Testis (tissue), 5 donors: ENCODE measurements at places on chromosomes 16 and 17. TPM values are rescaled to one million over a fixed set of nuclear protein-coding genes. Genes with fewer than 3 reads are reported as not detected.

Gene CDK3
- total RNA-seq = 17.1 TPM

Gene PIRT
- 0.08 TPM for total RNA-seq

Gene ST6GALNAC1
- total RNA-seq = 20.6 TPM

Gene PLA2G10
- 1.5 TPM for total RNA-seq

Gene TTLL6
- total RNA-seq = 44.3 TPM

Gene ABCA6
- 16.4 TPM for total RNA-seq

Gene NPIPA5
- 40.1 TPM for total RNA-seq

Gene OTOA
- total RNA-seq = 6.5 TPM

GRCh38 chr17:7328840-7329373 is at the start of gene NEURL4:
TSS of gene NEURL4 (minus strand) at chr17:7329335. CDS start at chr17:7329312, 23 bp downstream.
- no peaks in the 10 kb centered on the region for H3K36me3 ChIP-seq
- peak; percentile 53 for DNase-seq
- peak within 1 kb of the TSS; percentile 80 for H3K27ac ChIP-seq
- H3K4me1 ChIP-seq = peaks cover 14% of the 10 kb centered on the region

- no peaks in the 10 kb centered on the region for H3K36me3 ChIP-seq
- H3K27ac ChIP-seq = peak within 1 kb of the TSS; percentile 80
- DNase-seq = peak; percentile 97
- H3K4me3 ChIP-seq = peak within 1 kb of the TSS; percentile 75
Observed at GRCh38 chr17:79839356-79840268, at the start of gene CBX4. TSS of gene CBX4 (minus strand) at chr17:79839440. CDS start at chr17:79839251, 189 bp downstream.

GRCh38 chr17:5758651-5759050 is 174.3 kb upstream of the NLRP1 start:
- H3K4me1 ChIP-seq = no peaks in the 10 kb centered on the region
- H3K27me3 ChIP-seq = no peaks in the 10 kb centered on the region
- peak; percentile 89 for DNase-seq

GRCh38 chr16:30748634-30749445 is 615 bp downstream of the PHKG2 start:
- H3K27ac ChIP-seq = peak overlapping the region; percentile 73
- no peaks in the 10 kb centered on the region for H3K27me3 ChIP-seq
- peaks cover 5% of the 10 kb centered on the region for H3K4me1 ChIP-seq
- no peak for DNase-seq
- H3K4me3 ChIP-seq = peak overlapping the region; percentile 92

DNA sequence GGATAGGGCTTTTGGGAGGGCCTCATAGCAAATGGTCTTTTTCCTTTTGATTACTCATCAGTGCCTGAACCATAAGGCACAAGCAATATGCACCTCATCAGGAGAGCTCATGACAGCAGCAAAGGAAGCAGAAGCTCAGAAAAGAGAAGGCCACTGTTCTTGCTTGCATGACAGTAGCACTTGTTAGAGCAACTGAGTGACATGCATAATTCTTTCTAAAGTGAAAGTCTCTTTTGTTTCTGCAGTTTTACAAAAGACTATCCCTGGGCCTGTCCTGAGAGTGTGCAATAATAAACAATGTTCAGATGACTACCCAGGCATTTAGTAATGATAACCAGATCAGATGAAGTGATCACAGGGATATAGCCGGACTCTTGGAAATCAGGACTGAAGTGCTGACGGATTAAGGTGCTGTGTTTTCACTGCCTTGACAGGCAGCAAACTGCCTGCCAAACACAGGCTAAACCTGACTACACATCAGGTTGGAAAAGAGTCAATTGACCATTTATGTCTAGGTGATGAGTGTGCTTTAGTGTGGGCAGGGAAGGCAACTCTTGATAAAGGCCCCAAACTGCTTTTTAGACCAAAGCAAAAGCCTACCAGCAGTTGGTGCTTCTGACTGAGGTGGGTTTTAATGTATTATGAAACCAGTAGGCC is 1860.3 kb downstream of the TP53TG3F start:
- DNase-seq = no peak
- H3K36me3 ChIP-seq = no peaks in the 10 kb centered on the region
- no peak overlapping the region for H3K4me3 ChIP-seq
- H3K4me1 ChIP-seq = no peaks in the 10 kb centered on the region
- no peak overlapping the region for H3K27ac ChIP-seq
- H3K27me3 ChIP-seq = no peaks in the 10 kb centered on the region

- H3K4me1 ChIP-seq = no peaks in the 10 kb centered on the region
- no peak overlapping the region for H3K4me3 ChIP-seq
- H3K27ac ChIP-seq = no peak overlapping the region
- DNase-seq = no peak
- H3K27me3 ChIP-seq = no peaks in the 10 kb centered on the region
Observed at GRCh38 chr16:80604600-80605355, 64.0 kb downstream of the DYNLRB2 start.

DNA sequence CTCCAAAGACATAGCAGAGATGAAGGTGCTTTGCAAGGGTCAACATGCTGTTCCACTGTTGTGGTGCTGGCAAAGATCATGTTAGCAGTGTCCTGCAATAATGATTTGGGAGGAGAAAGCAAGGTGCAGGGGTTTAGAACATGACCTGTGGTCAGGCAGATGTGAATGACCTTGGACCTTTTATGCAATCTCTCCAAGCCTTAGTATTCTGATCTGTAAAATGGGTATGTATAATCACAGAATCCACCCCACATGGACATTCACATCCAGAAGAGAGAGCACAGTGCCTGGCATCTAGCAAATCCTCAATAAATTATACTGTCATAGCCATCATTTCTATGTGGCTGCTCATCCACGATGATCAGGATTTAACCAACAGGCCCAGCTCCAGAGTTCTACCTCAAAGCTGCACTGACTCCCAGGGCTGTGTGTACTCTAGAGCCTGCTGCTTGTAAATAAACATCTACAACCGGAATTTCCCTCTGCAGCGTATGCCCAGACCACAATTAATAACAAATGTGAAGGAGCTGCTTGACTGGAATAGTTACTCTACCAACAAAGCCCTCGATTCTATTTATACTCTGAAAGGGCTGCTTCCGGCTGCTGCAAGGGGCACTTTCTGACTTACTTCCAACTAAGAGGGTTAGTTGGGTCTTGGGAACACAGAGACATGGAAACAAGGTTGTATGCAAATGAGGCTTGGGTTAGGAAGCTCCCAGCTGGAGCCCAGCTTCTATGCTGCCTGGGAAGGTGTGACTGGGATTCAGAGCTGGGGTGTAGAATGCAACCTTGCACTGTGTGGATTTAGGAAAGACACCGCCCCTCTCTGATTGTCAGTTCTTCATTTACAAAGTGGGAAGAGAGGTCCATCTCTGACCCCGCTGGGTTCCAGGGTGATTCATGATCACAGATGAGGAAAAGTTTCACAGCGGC is 265.2 kb downstream of the XYLT1 start:
- DNase-seq = no peak
- no peaks in the 10 kb centered on the region for H3K27me3 ChIP-seq
- no peaks in the 10 kb centered on the region for H3K36me3 ChIP-seq
- H3K27ac ChIP-seq = no peak overlapping the region
- peaks cover 8% of the 10 kb centered on the region for H3K4me1 ChIP-seq
- no peak overlapping the region for H3K4me3 ChIP-seq

- H3K36me3 ChIP-seq = no peaks in the 10 kb centered on the region
- no peak overlapping the region for H3K27ac ChIP-seq
- H3K27me3 ChIP-seq = no peaks in the 10 kb centered on the region
- no peak for DNase-seq
Observed at GRCh38 chr16:58264007-58264406, 30.8 kb downstream of the PRSS54 start.

DNA sequence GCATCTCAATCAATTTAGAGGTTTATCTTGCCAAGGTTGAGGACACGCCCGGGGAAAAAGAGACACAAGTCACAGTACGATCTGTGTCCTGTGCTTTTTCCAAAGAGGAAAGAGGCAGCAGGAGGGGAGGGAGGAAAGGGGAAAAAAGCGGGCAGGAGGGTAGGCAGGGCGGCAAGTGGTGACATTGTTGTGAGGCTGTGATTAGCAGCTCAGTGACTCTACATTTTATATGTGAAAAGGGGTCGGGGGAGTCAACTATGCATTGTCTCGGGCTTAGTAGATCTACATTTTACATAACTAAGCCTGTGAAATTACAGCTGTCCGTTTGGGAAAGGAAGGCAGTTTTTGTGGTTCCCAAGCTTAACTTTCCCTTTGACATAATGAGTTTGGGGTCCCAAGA is 22.2 kb upstream of the RIPOR1 start:
- H3K27me3 ChIP-seq = no peaks in the 10 kb centered on the region

DNA sequence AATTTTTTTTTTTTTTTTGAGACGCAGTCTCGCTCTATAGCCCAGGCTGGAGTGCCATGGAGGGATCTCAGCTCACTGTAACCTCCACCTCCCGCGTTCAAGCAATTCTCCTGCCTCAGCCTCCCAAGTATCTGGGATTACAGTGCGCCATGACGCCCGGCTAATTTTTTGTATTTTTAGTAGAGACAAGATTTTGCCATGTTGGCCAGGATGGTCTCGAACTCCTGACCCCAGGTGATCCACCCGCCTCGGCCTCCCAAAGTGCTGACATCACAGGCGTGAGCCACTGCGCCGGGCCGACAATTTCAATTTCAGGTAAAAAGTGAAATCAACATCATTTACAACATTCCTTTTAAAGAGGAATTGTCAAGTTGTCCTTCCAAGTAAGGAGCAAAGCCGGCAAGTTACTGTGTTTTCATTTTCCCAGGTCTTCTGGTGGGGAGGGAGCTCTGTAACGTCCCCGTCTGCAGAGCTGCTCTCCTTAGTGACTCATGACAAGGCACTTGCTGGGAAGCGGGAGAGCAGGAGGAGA is 873 bp downstream of the NPLOC4 start:
- peaks cover 11% of the 10 kb centered on the region for H3K4me1 ChIP-seq
- no peaks in the 10 kb centered on the region for H3K27me3 ChIP-seq
- H3K4me3 ChIP-seq = peak overlapping the region; percentile 94
- no peak for DNase-seq
- H3K36me3 ChIP-seq = no peaks in the 10 kb centered on the region
